Stimulated activated CD4-positive, alpha-beta T cell treated with anti-CD3 and anti-CD28 coated beads, TNF-alpha, amount 100 ng/mL, for 48 hours (primary cell): ENCODE measurements at places on chromosomes 4 and X.
A peak's percentile ranks its signal among the peaks of the same experiment; 100 is the strongest.

DNA sequence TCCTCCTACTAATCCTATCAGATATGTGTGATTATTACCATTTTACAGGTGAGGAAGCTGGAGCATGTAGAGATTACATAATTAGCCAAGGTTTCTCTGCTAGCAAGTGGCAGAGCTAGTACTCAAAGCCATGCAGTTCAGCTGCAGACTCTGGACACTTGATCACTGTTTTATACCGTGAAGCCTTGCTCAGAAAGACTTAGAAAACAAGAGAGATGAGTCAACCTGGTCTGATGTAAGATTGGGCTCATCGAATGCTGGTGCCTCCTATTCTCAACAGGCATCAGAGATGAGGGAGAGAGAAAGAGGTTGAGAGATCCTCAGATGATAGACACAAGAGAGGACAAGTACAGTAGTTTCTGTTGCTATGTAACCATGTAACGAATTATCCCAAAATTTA lies 19.0 kb upstream of the PDE5A start:
- no peak for DNase-seq

- no peak for DNase-seq
Observed at GRCh38 chrX:9420275-9421265, 44.3 kb upstream of the TBL1X start.

DNA sequence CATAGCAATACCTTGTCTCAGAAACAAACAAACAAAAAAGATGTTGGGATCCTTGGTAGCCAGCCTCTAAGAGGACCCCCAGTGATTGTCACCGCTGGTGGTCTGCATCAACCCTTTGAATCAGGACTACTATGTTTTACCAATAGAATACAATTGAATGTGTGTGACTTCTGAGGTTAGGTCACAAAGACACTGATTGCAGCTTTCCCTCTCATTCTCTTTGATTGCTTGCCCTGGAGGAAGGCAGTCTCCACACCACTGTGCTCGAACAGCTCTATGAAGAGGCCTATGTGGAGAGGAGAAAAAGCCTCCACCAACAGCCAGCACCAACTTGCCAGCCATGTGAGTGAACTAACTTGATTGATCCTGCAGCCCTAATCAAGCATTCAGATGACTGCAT lies 2.8 kb upstream of the SMIM14 start:
- no peak for DNase-seq

DNA sequence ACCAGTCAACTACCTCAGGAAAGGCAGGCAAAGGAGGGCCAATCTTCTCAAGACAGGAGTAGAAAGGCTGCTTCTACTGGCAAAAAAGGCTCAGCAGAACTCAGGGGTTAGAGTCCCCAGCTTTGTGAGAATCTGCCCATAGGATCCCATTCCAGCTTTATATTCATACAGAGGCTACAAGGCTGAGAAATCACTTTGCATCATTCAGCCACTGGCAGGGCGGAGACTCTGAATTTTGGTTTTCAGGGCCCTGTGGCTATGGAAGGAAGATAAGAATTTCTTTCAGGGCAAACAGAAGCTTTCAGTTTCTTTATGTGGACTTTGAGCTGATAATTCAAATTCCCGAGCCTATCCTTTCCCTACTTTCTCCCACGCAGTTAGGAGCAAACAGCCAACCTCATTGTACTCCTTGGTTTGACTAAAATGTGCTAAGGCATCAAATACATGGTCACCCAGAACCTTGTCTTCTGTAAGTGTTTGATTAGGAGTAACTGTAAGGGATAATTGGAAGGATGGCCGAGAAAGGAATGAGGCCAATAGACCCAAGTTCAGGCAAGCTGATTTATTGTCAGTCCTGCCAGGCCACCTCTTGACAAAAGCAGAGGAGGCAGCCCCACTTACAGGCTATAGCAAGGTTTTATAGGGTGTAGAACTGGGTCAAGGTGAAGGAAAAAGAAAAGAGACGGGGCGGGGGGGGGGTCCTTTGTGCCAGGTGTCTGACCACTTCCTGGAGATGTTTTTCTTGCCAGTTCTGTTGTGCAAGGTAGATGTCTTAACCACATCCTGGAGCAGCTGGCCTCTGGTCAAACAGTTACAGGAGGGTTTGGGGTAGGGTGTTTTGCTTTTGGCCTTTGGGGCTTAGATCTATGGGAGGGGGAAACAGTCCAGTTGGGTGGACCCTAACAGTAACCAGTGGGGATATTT lies 165.3 kb upstream of the PPP1R2C start:
- DNase-seq: no peak

DNA sequence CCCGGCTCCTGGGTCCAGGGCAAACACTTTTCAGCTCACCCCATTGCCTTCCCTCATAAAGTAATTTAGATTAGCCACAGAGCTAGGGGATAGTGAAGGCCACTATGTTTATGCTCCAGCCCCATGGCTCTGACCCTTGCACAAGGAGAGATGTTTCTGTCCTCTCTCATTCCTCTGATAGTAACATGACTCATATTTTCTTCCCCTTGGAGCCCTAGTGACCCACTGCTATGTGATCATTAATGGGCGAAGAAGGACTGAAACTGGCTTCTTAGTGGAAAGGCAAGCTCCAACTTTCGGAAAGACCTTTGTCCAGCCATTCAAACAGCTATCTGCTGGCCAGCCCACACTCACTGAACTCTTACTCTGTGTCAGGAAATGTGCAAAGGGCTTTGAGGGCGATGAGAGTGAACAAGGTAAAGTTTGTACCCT lies 12.3 kb downstream of the CLDN2 start:
- DNase-seq: no peak

DNA sequence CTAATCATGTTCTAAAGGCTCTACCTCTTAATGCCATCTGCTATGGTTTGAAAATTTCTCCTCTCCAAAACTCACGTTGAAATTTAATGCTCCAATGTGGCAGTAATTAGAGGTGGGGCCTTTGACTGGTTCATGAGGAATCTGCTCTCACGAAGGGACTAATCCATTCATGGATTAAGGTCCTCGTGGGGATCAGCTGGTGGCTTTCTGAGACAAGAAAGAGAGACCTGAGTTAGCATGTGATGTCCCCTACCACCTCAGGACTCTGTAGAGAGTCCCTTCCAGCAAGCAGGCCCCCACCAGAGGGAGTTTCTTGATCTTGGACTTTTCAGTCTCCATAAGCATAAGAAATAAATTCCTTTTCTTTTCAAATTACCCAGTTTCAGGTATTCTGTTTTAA lies 65.3 kb downstream of the WDFY3 start:
- DNase-seq: no peak

DNA sequence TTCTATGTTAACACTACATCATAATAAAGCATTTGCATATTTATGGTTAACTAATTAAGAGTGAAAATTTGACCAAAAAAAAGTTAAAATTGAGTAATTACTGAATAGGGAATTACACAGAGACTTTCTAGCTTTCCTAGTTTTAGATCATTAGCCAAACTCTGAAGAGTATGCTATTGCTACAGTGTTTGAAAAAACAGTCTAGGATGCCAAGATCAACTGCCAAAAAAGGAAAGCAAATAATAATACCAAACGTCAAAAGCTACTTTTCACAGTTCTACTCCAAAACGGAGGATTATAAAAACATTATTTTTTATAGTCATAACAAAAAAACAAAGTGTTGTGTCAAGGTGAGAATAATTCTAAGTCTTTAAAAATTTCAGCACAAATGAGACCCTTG lies 359.8 kb upstream of the CTSO start:
- DNase-seq: no peak

DNA sequence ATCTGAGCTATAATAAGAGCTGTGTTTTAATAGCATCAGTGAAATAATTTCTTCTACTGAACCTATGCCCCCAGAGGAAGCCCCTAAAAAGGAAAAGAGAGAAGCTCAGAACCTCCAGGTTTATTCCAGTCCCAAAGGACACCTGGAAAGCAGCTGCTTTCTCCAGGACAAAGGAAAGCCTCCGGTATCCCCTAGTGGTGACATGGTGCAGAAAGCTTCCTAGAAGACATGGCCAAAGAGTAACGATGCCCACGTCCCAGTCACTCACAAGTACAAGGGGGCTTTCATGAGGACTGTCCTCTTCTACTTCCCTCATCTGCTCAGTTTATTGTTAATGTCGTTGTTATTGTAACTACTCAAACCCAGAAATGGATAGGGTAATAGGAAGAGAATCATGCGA lies 343.9 kb downstream of the UNC5C start:
- no peak for DNase-seq

DNA sequence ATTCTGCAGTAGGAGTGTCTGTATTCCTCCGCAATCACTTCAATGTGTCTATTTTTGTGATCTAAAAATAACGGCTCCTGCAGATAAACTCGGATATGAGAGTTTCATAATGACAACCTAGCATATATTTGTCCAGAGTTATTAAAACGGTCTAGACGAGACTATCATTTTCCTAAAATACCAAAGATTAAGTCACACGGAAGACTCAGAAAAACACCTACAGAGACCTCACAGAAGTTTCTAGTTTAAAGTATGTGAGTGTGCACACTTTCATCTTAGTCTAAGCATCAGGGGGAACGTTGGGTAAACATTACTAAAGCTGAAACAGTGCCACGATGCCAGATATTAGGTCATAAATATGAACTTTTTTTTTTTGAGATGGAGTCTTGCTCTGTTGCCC lies 156.9 kb downstream of the AFAP1 start:
- DNase-seq: no peak

DNA sequence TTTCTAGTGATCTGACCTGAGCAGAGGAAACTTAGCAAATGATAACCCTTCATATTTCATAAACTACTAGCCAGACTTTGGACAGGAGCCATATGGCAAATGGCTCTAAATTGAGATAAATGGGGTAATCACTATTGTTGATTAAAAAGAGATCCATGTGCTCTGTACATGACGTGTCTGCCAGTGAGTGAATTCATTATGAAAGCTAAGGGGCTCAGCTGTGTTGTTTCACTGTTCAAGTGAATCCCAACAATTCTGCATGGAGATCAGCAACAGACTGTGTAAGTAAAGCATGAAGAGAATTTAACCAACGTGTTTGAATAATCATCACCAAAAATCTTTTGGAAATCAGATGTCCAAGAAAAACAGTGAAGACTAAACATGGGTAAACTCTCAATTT lies 9.5 kb upstream of the QRFPR start:
- DNase-seq: no peak

GRCh38 chr4:152278505-152279233 lies 257.2 kb downstream of the FBXW7 start:
- DNase-seq: no peak

DNA sequence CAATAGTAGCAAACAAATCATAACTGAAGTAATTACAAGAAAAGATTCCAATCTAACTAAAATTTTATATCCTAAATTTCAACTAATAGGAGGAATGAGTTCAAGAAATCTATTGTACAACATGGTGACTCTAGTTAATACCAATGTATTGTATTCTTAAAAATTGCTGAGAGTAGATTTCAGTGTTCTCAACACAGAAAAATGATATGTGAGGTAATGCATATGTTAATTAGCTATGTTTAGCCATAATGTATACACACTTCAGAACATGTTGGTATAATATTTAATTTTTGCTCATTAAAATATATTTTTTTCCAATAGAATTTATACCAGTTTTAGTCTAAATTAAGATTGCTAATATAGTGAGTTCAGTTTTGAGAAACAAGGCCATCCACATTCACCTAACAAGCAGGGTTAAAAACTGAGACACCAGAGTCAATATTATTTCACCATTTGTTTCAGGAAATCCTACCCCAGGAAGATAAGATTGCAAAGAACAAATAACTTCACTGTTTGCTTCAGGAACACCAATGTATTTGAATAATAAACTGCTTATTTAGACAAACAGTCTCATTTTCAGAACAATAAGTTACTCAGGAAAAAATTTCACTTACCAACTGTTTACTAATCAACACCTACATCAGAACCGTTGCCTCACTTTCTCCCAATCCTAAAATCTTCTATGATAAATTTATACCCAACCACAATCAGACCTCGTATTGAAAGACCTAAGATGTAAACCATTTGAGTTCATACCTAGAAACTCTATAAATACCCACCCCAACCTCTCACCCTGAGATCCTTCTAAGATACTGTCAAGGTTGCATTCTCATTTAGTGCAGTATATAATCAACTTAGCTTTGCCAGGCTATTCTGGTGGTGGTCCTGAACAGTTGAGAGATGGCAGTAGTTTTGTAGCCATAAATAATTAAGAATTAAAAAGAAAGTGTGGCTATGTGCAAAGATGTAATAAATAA lies 132.8 kb downstream of the MAB21L2 start:
- DNase-seq: no peak

DNA sequence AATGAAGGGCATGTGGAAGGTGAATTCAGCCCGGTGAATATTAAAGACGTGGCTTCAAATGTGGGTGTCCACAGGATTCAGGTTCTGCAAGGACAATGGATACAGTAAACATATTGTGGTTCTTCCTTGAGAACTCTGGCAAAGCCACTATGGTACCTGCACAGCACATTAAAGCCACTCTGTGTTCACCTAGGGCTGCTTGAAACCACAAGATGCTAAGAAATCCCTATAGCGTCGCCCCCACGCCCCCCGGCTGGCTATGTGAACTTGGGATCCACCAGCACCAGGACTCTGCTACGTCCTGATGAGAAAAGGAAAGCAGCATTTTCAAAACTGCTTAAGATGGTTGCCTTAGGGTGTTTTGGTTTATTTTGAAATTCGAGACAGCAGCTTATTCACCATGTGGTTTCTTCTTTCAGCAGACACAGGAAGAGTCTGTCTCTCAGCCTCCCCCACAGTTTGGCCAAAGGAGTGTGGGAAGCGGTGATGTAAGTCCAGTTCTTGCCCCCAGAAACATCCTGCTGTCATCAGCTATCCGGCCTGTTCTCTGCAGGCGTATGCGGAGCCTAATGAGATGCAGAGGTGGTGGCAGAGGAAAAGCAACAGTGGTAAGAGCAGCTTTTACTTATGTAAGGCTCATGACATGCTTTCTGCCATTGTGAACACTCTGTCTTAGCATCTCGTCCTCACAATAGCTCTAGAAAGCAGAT lies 111.5 kb downstream of the AFAP1 start:
- DNase-seq: no peak

- DNase-seq: peak; percentile 28
Observed at GRCh38 chrX:47191331-47191730, 2.3 kb upstream of the UBA1 start.

- DNase-seq: no peak
Observed at GRCh38 chrX:16212436-16212835, 45.2 kb downstream of the MAGEB17 start.

DNA sequence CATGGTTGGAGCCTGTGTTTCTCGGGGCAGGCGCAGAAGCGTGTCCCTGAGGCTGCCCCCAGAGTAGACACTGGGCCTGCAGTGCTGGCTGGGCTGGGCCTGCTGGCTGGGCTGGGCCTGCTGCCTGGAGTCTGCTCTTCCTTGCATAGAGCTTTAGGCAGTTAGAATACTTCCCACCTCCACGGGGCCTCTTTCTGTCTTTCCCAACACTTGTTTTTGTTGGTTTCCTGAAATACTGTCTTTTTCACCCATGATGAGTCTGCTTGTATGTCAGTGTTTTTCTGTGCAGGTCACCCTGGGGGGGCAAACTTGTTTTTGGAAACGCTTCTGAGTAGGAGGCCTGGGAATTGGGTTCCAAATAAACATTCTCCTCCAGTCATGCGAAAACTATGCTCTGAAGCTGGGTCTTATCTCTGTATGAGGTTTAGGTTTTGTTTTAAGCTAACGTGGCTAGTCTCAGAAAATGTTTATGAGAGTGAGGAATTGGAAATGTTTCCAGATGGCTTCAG lies 32.2 kb downstream of the TRMT44 start:
- no peak for DNase-seq
